ENCODE measurements at places on chromosomes 6 and 20. TPM values are rescaled to one million over a fixed set of nuclear protein-coding genes. Genes with fewer than 3 reads are reported as not detected.

DNA sequence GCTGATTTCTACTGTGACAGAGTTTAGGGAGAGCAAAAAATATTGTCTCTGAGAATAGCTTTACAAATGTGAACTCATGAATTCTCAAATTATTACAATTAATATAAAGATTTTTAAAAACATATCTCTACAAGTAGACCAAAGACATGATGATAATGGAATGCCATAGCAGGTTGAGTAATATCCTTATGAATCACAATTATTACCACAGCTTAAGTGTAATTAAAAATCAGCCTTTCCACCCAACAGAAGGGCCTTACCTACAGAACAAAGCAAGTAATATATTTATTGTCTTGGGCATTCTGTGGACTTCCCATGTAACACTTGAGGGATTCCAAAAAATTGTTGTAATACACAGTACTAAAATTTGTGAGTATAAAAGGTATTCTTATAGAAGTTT lies 1099.6 kb upstream of the GJE1 start:
- no peaks in the 10 kb centered on the region for H3K4me1 ChIP-seq
- no peaks in the 10 kb centered on the region for H3K36me3 ChIP-seq
- no peak overlapping the region for H3K27ac ChIP-seq
- no peak for DNase-seq
- H3K27me3 ChIP-seq, result no peaks in the 10 kb centered on the region

GRCh38 chr20:11912013-11912658 lies 5.6 kb upstream of the BTBD3 start:
- no peaks in the 10 kb centered on the region for H3K36me3 ChIP-seq
- H3K27ac ChIP-seq, result no peak overlapping the region
- H3K27me3 ChIP-seq, result no peaks in the 10 kb centered on the region
- H3K4me1 ChIP-seq, result no peaks in the 10 kb centered on the region
- no peak overlapping the region for H3K4me3 ChIP-seq

DNA sequence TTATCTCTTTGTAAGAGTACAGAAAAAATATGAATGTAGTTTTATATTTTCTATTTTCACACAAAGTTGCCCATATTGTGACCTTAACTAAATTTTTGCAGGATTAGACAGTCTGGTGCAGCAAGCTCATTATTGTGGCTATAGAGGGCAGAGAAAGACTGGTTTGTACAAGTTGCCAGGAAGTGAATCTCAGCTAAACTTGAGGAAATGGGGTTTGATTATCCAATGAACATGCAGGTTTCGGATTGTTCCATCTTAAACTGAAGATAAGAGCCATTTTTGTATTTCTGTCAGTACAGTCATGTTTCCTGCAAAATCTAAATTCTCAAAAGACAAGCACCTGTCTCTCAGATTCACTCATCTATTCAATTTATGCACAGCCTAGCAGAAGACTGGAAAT lies 390.9 kb downstream of the MMUT start:
- H3K27me3 ChIP-seq, result no peaks in the 10 kb centered on the region
- H3K4me3 ChIP-seq, result no peak overlapping the region
- H3K36me3 ChIP-seq, result no peaks in the 10 kb centered on the region
- H3K27ac ChIP-seq, result no peak overlapping the region
- no peak for DNase-seq

Gene NKAIN4
- not detected for total RNA-seq

DNA sequence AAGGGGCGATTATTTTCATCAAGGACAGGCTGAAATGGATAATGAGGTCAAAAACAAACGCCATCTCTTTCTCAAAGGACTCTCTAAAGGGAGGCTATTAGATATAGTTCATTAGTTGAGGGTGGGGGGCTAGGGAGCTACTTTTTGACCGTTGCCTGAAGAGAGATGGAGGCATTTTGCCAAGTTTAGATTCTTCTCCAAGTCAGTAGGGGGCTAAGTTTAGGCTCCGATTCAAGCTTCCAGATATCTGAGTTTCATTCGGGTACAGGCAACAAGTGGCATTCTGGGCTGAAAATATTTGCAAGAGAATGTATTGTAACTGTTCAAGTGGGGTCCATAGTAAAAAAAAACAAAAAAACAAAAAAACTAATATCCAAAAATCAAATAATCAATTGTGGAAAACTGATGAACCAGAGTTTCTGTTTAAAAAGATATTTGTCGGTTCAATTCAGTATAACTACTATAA lies 43.4 kb upstream of the PIM1 start:
- no peaks in the 10 kb centered on the region for H3K36me3 ChIP-seq
- no peak for DNase-seq
- peaks cover 34% of the 10 kb centered on the region for H3K4me1 ChIP-seq
- no peak overlapping the region for H3K27ac ChIP-seq
- H3K27me3 ChIP-seq, result no peaks in the 10 kb centered on the region

DNA sequence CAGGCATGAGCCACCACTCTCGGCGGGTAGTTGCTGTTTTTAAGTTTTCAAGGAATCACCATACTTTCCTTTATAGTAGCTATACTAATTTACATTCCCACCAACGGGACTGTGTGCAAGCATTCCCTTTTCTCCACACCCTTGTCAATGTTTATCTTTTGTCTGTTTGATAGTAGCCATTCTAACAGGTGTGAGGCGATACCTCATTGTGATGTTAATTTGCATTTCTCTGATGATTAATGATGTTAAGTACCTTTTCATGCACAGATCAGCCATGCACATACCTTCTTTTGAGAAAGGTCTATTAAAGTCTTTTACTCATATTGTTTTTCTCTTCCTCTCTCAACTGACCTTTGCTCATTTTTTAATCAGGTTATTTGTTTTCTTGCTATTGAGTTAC lies 43.0 kb upstream of the CCND3 start:
- H3K4me1 ChIP-seq, result no peaks in the 10 kb centered on the region
- DNase-seq, result no peak
- H3K27ac ChIP-seq, result no peak overlapping the region
- no peaks in the 10 kb centered on the region for H3K27me3 ChIP-seq
- no peaks in the 10 kb centered on the region for H3K36me3 ChIP-seq

DNA sequence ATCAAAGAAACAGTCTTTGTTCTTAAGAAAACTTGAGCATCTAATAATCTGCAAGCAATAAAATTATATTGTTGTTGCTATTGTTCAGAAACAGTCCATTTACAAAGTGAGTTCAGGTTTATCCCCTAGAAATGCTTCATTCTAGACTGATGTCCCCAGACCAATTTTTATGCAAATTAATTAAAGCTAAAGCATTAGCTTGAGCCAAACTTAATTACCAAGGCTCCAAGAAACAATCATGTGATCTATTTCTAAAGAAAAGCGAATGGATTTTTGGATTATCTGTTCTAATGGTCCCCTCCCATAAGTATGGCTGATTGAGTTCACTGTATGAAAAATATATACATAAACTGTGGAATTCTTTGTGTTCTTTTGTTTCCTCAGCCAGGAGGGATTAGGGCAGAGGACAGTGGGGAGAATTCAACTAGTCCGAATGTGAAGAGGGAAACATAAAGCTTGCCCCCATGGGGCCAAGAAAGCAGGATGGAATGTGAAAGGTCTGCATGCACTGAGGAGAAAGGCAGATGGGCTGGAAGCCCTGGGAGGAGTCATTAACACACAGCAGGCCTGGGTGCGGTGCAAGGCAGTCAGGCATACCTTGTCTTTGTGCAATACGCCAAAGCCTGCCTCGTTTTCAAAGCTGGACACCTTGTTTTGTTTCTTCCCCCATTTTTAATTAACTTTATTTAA lies 597.1 kb downstream of the KIF16B start:
- no peak overlapping the region for H3K27ac ChIP-seq
- DNase-seq, result no peak
- H3K36me3 ChIP-seq, result no peaks in the 10 kb centered on the region
- H3K4me1 ChIP-seq, result no peaks in the 10 kb centered on the region

DNA sequence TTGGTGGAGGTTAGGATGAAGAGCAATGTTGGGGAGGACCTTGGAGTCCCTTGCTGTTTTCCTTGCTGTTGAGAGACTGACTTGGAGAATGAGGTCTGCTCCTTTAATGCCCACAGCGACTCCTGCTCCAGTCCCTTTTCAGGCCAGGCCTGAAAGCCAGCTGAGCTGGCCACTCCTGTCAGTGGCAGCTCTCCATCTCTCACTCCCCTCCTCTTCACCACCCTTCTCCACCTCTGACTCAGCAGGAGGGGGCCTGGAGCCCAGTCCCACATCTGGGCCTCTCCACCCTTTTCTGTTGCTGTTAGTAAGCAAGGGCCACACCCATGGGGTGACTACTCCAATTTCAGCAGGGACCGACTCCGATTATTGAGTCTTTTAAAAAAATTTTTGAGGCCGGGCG lies 2.2 kb downstream of the SNX21 start:
- DNase-seq, result no peak
- peaks cover 26% of the 10 kb centered on the region for H3K4me1 ChIP-seq
- H3K4me3 ChIP-seq, result no peak overlapping the region
- H3K27me3 ChIP-seq, result no peaks in the 10 kb centered on the region

Gene PHF1
- 40.2 TPM for total RNA-seq

Gene PTPN1
- total RNA-seq, result 47.5 TPM

GRCh38 chr6:97978855-97979271 lies 695.8 kb upstream of the MMS22L start:
- H3K27ac ChIP-seq, result no peak overlapping the region
- peaks cover 15% of the 10 kb centered on the region for H3K27me3 ChIP-seq
- no peaks in the 10 kb centered on the region for H3K36me3 ChIP-seq
- H3K4me1 ChIP-seq, result no peaks in the 10 kb centered on the region

- H3K27ac ChIP-seq, result no peak overlapping the region
- H3K36me3 ChIP-seq, result no peaks in the 10 kb centered on the region
- no peaks in the 10 kb centered on the region for H3K27me3 ChIP-seq
- no peak overlapping the region for H3K4me3 ChIP-seq
- H3K4me1 ChIP-seq, result peaks cover 27% of the 10 kb centered on the region
These were observed 79.4 kb downstream of the GFOD1 start for GRCh38 chr6:13407709-13408695.

Gene WFDC5
- not detected for total RNA-seq

GRCh38 chr6:126524811-126525326 lies 185.0 kb downstream of the CENPW start:
- no peak for DNase-seq
- H3K4me1 ChIP-seq, result no peaks in the 10 kb centered on the region
- H3K27ac ChIP-seq, result no peak overlapping the region
- H3K36me3 ChIP-seq, result no peaks in the 10 kb centered on the region
- H3K27me3 ChIP-seq, result no peaks in the 10 kb centered on the region

GRCh38 chr20:45933266-45934045 lies 1.0 kb upstream of the PCIF1 start:
- peak; percentile 66 for DNase-seq
- peaks cover 27% of the 10 kb centered on the region for H3K4me1 ChIP-seq
- peaks cover 5% of the 10 kb centered on the region for H3K36me3 ChIP-seq

DNA sequence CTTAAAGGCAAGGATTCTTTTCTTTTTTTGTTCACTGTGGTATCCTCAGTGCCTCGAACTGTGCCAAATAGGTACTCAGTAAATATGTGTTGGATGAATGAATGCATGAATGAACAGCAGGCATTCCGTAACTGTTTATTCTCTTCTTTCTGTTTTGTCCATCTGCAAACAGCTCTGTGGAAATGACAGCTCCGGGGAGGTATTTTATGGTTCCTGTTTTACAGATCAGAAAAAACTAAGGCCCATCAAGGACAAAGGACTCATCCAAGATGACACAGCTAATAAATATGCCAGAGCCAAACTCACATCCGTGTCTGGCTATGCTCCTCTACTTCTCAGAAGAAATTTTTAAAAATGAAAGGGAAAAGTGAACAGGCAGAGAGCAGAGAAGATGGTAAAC lies 21.0 kb downstream of the JPH2 start:
- H3K4me1 ChIP-seq, result no peaks in the 10 kb centered on the region
- H3K36me3 ChIP-seq, result no peaks in the 10 kb centered on the region
- no peak overlapping the region for H3K4me3 ChIP-seq
- H3K27ac ChIP-seq, result no peak overlapping the region

Gene APOM
- total RNA-seq, result 2.2 TPM

GRCh38 chr6:78832091-78832808 lies 35.1 kb upstream of the IRAK1BP1 start:
- H3K4me3 ChIP-seq, result no peak overlapping the region
- DNase-seq, result no peak
- H3K4me1 ChIP-seq, result no peaks in the 10 kb centered on the region
- no peaks in the 10 kb centered on the region for H3K27me3 ChIP-seq
- H3K36me3 ChIP-seq, result no peaks in the 10 kb centered on the region

GRCh38 chr6:10248378-10248843 lies 166.5 kb downstream of the TFAP2A start:
- H3K27ac ChIP-seq, result no peak overlapping the region
- no peak overlapping the region for H3K4me3 ChIP-seq
- H3K27me3 ChIP-seq, result no peaks in the 10 kb centered on the region
- no peak for DNase-seq

DNA sequence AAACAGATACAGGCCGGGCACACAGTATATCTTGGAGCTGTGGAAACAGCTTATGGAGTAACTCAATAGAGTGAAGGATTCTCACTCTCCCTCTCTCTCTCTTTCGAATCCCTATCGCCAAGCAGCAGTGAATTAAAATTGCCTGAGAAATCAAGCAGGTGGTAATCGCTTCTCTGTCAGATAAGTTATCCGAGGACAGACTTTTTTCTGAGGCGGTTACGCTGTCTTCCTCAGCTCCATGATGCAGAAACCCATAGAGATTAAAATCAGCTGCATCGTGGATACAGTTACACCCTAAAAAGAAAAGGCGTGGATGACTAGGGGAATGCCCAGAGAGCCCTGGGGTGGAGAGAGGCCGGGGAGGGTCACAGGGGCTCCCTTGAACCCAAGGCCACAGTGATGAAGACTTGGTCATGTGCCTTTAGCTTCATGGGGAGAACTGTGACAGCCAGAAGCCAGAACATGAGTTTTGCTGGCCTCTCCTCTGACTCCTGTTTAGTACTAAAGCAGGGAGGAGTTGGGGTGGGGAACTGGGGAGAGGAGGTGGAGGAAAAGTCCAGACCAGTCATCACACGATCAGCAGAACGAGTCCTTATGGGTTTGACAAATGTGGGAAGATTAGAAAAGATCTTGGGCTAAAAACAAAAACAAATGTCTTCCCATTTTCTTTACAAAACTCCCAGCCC lies 138.8 kb upstream of the JARID2 start:
- no peaks in the 10 kb centered on the region for H3K27me3 ChIP-seq
- no peaks in the 10 kb centered on the region for H3K4me1 ChIP-seq
- H3K36me3 ChIP-seq, result no peaks in the 10 kb centered on the region
- no peak overlapping the region for H3K27ac ChIP-seq
- no peak for DNase-seq

DNA sequence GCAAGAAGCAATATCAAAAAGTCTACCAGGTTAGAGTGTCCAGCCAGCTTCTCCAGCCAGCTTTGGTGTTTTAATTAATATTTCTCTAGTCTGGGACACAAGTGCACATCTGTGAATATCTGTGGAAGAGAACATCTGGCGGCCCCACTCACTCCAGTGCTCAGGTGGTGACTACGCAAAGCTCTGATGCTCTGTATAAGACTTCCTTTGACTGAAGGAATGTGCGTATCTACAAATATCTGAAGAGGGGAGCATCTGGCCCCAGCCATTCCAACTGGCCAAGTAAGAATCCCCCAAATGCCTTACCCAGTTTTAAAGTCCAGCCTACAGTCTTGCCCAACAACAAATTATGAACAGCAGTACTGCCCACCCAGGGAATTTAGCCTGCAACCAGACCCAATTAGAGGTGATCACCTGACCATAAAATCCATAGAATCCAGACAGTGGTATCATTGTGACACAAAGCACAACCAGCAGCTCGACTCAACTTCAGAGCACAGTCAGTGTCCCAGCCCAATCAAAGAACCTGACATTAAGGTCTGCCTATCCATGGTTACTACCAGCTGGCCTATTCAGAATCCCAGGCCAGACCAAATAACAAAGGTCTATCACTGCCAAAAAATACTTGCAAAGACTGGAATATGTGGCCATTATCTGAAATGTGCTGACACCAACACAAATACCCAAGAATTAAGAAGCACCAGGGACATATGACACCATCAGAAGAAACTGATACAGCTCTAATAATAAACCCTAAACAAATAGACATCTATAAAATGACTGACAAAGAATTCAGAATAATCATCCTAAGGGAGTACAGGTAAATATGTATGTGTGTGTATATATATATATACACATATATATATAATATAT lies 76.1 kb upstream of the MANEA start:
- H3K4me3 ChIP-seq, result no peak overlapping the region
- no peak overlapping the region for H3K27ac ChIP-seq
- no peak for DNase-seq
- H3K36me3 ChIP-seq, result no peaks in the 10 kb centered on the region
- H3K27me3 ChIP-seq, result no peaks in the 10 kb centered on the region
